Hippocampal formation (tissue), 2 donors: ENCODE measurements at places on chromosomes 7 and 10.

GRCh38 chr7:107002529-107002998 lies 41.9 kb upstream of the PRKAR2B start:
- DNase-seq, result no peak

- no peak for DNase-seq
These were observed 65.8 kb downstream of the RHOBTB1 start for GRCh38 chr10:60878224-60878623.

- DNase-seq, result no peak
These were observed 26.4 kb downstream of the BMPR1A start for GRCh38 chr10:86782701-86783418.

DNA sequence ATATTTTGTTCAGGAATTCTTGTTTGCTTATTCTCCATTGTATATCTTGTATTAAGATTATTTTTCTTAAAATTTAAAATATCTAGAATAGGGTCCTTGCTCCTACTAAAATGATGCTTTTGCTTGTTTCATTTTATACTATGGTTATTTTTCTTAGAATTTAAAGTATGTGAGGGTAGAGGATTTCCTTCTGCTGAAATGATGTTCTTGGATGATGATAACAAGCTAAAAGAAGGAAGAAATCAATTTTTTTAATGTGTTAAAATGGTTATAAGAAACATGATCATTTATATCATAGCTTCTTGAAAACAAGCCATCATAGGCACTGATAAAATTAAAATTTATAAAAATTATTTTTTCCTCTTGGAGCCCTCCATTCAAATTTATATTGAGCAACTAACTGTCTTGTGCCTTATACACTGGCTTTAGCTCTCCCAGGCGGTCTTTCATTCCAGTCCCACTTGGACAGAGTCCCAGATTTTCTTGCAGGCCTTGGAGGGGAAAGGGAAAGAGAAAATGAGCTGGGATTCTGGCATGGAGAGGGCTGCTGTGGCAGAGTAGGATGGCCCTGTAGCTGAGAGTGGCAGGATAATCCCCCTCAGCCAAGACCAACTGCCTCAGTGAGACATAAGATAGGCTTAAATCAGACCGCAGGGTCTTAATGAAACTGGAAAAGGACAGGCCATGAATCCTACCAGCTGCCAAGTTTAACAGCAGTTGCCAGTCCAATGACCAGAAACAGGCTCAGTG lies 60.2 kb downstream of the DNAJB9 start:
- peak; percentile 3 for DNase-seq

- no peak for DNase-seq
These were observed 19.7 kb upstream of the RPEL1 start for GRCh38 chr10:103225939-103226338.

DNA sequence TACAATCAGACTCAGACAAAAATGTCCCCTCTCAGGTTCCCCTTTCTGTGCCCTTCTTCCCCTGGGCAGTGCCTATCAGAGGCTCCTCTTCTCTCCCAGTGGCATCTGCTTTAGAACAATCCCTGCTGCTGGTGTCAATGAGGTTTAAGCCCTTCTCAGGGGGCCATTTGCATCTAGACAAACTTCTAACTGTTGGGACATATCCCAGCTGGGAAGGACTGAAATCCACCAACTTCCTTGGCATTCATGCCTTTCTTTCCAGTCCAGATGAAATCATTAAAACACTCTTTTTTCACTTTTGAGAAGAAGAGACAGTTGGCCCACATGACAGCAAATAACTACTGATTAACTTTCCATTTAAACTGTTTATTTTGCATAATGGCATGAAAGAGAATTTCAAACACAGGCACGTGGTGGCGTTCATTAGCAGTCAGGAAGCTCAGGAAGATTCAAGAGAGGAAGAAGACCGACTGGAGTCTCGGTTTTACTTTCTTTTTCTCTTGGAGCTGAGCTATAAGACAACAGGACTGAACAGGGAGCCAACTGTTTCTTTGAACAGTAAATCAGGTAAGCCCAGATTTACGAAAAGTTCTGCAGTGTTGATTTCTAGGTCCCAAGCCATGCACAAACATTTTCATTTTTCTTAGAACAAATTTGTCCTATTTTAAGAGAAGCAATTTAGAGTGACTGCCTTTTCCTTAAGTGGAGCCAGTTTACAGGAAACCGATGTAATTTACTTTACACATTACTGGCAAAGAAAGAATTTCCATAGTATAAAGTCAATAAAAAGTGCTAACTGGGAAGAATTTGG lies at the start of gene GIMAP2:
TSS of gene GIMAP2 (plus strand) at position 488 of the 811 bp plus-strand sequence. CDS start 1,354 bp downstream, outside the sequence.
- peak; percentile 43 for DNase-seq

- no peak for DNase-seq
These were observed 16.0 kb downstream of the TET1 start for GRCh38 chr10:68576118-68576517.

DNA sequence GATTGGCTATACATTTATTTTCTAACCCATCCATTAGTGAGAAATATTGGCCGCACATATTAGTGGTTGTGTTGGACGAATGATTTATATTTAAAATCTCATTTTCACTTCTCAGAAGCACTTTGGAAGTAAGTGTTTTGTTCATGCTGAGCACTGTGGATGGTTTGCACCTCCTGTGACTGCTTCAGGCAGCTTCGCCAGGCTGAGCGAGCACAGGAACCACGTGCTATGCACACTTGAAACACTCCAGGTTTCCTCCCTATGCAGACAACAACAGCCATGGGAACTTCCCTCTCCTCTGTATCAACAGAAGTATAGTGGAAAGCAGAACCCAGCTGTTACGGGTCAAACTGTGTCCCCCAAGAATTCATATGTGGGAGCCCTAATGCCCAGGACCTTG lies 67.3 kb upstream of the WDR11 start:
- peak; percentile 35 for DNase-seq

DNA sequence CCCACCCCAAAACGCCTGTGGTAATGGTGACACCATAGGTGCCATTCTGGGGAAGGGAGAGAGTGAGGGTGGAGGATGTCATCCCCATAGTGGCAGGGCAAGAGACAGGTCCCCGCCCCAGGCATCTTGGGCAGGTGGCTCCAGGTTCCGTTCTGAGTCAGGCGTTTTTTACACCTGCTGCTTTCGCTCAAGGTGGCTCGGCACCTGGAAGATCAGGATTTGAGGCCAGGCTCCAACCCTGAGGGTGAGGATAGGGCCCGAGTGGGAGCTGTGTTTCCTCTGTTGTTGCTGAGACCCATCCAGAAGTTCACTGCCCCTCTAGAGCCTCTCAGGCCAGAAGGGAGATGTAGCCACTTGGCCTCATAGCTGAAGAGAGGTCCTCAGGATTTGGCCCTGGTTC lies 36.6 kb upstream of the DUSP5 start:
- no peak for DNase-seq

DNA sequence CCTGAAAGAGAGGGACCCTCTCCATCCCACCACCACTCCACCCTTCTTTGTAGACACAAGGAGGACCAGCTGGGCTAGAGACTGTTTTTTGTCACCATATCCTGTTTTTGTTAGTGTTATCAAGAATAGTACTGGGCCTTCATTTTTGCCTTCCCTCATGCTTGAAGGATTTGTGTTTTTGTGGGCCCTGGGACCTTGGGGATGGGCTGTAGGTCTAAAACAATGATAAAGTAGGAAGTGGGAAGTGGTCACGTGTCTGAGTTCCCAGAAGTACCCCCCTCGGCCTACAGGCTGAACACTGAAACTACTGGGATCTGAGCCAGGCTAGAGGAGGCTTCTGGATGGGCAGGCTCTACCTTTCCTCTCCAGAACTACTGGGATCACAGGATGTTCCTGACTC lies 8.9 kb downstream of the AGFG2 start:
- no peak for DNase-seq

DNA sequence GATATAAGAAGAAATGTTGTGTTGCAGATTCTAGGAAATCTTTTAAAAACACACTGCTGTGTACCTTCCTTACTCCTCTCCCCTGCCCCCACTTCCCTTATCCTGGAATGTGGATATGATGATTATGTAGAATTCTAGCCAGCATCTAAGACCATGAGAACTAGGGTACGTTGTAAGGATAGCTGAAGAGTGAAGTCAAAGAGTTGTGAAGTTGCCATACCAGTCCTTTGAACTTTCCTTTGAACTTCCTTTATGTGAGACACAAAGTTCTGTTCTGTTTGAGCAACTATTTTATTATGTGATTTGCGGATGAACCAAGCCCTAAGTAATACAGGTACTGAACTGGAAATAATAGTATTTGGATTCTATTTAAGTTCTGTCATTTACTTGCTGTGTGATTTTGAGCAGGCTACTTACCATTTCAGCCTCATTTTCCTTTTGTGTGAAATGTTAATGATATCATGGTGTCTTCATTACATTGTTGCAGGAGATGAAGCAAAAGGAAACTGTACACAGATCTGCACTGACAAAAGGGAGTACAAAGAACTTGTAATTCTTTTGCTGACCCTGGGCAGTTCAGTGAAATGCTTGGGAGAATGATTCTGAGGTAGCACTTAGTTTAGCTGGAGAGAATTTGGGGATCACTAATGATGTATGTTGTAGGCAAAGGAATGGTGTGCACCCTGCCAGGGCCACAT lies 31.4 kb downstream of the RPA3 start:
- DNase-seq, result no peak

- no peak for DNase-seq
These were observed 8.9 kb downstream of the DENND11 start for GRCh38 chr7:141693082-141693481.

DNA sequence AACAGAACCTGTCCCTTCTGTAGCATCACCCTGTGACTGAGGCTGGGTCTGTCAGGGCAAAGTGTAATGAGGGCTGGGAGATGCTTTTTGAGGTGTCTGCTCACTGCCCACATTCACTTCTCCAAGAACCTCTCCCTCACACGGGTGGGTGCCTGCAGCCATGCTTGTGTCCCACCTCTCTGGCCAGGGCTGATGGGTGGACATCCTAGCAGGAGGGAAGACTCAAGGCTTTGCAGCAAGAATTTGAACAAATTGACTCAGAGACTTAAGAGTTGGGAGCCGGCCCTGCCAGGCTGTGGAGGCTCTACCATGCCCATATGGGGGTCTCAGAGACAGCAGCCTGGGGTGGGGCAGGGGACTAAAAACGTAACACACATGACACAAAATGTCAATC lies 33.4 kb downstream of the GOLGA7B start:
- no peak for DNase-seq

DNA sequence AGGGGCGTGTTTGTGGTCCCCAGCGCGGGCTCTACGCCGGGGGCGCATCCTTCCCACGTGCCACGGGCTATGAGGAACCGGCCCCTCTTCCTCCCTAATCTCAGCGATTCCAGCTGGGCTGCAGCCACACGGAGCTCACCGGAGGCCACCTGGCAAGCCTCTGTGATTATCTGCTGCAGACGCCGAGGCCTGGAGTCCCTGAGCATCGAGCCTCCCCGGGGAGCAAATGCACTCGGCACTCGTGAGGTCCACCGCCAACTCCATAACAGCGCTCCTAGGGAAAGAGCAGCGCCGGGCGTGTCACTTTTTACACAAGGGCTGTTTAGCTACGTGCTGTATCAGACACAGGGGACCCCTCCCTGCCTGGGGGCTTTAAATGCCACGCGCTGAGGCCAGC lies 101.2 kb downstream of the DYNC2I1 start:
- DNase-seq, result no peak
